ENCODE measurements at places on chromosomes 11 and 22. TPM values are rescaled to one million over a fixed set of nuclear protein-coding genes. Genes with fewer than 3 reads are reported as not detected.
A peak's percentile ranks its signal among the peaks of the same experiment; 100 is the strongest.

GRCh38 chr22:17728786-17729185 is 45.5 kb downstream of the BID start:
- no peaks in the 10 kb centered on the region for H3K4me1 ChIP-seq
- H3K36me3 ChIP-seq: peaks cover 70% of the 10 kb centered on the region
- no peak for DNase-seq
- no peak overlapping the region for H3K27ac ChIP-seq
- no peak overlapping the region for H3K4me3 ChIP-seq

- no peak for DNase-seq
- no peaks in the 10 kb centered on the region for H3K36me3 ChIP-seq
- peaks cover 22% of the 10 kb centered on the region for H3K4me1 ChIP-seq
Measured at GRCh38 chr11:73219396-73220285, 1.6 kb downstream of the P2RY2 start.

DNA sequence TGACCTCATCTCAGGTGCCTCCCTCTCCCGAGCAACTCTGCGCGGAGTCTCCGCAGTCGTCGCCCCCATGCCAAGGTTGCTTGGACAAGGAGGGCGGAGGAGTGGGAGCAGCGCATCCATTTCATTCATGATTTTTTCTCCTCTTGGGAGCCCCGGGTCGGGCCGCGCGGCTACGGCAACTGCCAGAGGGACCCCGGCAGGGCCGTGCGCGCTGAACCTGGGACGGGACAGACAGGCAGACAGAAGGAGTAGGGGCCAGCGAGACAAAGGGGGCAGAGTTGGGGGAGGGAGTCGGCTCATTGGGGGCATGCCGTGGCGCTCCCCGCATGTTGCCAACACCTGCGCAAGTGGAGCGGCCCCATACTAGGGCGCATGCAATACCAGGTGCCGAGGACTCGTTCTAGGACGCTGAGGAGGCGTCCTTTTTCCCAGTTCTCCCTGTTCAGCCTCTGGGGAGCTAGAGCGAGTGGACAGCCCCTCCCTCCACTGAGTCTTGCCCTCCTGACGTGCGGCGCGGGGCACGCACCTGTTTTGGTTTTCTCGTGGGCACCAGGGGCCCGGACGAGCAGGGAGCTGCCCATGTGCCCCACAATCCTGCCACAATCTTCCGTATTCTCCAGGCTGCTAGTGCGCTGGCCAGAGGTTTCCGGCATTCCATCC is 501 bp upstream of the PTPN5 start:
- no peaks in the 10 kb centered on the region for H3K36me3 ChIP-seq
- no peak overlapping the region for H3K27ac ChIP-seq
- no peak for DNase-seq
- peaks cover 48% of the 10 kb centered on the region for H3K27me3 ChIP-seq
- peaks cover 15% of the 10 kb centered on the region for H3K4me1 ChIP-seq

GRCh38 chr11:14542324-14542723 is 22.1 kb upstream of the PSMA1 start:
- no peak overlapping the region for H3K27ac ChIP-seq
- no peaks in the 10 kb centered on the region for H3K36me3 ChIP-seq

DNA sequence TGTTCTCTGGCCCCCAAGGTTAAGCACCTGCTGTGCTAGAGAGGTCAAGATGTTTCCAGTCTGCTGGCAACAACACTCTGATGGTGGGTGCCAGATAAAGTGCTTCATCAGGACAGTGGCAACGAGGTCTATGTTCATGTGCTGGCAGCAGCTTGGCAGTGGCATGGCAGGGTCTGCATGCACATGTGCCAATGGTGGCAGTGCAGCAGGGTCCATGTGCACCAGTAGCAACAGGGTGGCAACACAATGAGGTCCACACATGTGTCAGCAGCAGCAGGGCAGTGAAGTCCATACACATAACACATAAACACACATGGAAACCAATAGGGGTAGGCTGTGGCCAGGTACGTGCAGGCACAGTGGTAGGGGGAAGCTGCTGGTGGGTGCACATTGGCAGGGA is 48.4 kb upstream of the FAR1 start:
- H3K27ac ChIP-seq: no peak overlapping the region
- H3K36me3 ChIP-seq: no peaks in the 10 kb centered on the region
- no peak for DNase-seq
- H3K4me1 ChIP-seq: no peaks in the 10 kb centered on the region
- no peaks in the 10 kb centered on the region for H3K27me3 ChIP-seq
- H3K4me3 ChIP-seq: no peak overlapping the region

- H3K4me1 ChIP-seq: no peaks in the 10 kb centered on the region
- no peak overlapping the region for H3K27ac ChIP-seq
- DNase-seq: no peak
- no peaks in the 10 kb centered on the region for H3K36me3 ChIP-seq
Measured at GRCh38 chr11:9669954-9670353, 6.1 kb downstream of the SWAP70 start.

GRCh38 chr11:128905345-128906184 is 14.4 kb downstream of the KCNJ5 start:
- H3K4me1 ChIP-seq: peaks cover 64% of the 10 kb centered on the region
- no peaks in the 10 kb centered on the region for H3K36me3 ChIP-seq
- peak overlapping the region; percentile 56 for H3K4me3 ChIP-seq
- DNase-seq: peak; percentile 78
- peak overlapping the region; percentile 51 for H3K27ac ChIP-seq

The ACTN3 gene
- not detected for total RNA-seq

The RIMBP3B gene
- not detected for total RNA-seq

The SAA4 gene
- total RNA-seq: not detected

The OOSP4B gene
- not detected for total RNA-seq

The SLC7A4 gene
- not detected for total RNA-seq

Measured in stomach (tissue), 19 donors.